ENCODE measurements at places on chromosomes 7 and 10.
A peak's percentile ranks its signal among the peaks of the same experiment; 100 is the strongest.

DNA sequence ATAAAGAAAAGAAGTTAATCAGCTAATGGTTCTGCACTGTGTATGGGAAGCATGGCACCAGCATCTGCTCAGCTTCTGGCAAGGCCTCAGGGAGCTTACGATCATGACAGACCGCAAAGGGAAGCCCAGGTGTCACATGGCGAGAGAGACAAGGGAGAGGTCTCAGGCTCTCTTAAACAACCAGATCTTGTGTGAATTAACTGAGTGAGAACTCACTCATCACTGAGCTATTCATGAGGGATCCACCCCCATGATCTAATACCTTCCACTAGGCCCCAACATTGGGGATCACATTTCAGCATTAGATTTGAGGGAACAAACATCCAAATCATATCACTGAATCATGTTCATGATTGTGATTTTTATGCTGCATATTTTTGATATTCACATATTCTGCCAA lies 5.8 kb downstream of the USP54 start:
- no peak for DNase-seq

- DNase-seq = no peak
Measured at GRCh38 chr10:13907570-13907969, 320.8 kb downstream of the PRPF18 start.

GRCh38 chr10:91391920-91392319 lies 18.2 kb upstream of the HECTD2 start:
- DNase-seq = no peak

DNA sequence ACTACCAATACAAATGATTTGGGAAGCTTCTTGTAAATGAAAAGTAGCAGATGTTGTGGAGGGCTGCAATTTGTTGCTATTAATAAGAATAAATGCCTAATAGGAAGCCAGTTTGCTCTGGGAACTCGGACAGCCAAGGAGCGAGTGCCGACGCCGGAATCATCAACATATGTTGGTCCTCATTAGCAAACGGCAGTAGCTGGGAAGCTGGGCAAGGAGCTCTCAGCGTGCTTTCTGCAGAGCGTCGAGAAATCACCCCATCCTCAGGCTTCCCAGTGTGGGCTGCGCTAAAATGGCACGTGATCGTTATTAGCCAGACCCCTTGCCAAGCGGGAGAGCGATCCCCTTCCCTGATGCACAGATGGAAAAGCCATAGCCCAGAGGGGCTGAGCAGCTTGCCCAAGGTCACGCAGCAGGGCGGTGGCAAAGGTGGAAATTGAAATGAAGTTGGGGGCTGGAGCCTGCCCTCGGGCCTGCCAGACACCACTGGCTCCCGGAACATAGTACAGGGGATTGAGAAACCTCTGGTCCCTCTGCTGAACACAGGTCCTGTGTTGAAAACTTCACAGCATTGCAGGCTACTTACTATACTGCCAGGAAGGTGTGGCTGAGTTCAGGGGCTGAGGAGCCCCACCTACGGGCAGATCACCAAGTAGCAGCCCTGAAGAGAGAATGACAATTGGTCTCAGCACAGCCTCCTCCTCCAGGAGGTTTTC lies 326.9 kb downstream of the PLXNA4 start:
- DNase-seq = peak; percentile 35

DNA sequence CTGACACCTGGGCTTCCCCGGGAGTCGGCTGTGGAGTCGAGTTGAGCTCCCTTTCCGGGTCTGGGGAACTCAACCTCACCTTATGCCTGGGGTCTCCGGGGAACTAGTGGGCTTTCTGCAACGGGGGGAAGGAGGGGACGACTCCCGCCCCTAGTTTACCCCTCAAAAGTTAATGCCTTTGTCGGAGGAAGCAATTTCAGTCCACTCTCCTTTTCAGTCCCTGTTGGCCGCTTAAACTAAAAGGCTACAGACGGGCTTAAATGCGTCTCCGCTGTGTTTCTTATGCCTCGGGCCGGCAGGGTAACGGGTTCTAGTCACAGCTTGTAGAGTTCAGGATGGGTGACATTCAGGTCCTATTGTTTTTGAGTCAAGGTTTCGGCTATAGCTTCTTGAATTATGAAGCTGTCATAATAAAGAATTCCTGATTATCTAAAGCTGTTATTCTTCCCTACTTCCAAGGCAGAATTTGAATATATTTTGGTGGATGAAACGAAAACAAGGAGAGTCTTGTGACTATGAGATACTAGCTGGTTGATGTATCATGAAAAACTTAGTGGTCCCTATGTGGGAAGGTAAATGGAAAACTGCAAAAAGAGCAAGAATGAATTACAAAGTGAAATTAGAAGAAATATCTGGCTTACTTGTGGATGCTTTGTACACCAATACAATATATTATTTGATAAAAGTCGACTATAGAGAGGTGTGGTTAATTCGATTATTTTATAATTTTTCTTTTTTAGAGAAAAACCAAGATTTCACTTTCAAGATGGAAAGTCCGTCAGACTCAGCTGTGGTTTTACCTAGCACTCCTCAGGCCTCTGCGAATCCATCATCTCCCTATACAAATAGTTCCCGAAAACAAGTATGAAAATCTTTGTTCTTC lies 495 bp downstream of the SFR1 start:
- no peak for DNase-seq

- no peak for DNase-seq
Measured at GRCh38 chr7:137633133-137633532, 213.6 kb downstream of the DGKI start.

DNA sequence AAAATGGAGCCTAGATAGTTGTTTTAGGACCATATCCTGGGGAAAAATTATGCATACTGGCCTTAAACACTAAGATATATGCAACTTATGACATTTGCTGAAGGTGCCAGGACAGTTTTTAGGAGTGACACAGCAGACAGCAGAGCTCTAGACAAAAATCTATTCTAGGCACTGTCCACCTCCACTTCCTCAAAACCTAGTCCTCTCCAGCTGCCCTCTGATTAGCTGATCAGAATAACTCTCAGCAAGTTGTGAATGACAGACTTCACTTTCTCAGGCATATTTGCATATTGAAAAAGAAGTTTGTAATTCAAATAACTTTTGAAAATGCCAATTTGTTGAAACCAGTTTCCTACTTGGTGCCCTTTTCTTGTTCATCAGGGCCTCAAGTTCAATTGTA lies 152.3 kb upstream of the STEAP4 start:
- no peak for DNase-seq

DNA sequence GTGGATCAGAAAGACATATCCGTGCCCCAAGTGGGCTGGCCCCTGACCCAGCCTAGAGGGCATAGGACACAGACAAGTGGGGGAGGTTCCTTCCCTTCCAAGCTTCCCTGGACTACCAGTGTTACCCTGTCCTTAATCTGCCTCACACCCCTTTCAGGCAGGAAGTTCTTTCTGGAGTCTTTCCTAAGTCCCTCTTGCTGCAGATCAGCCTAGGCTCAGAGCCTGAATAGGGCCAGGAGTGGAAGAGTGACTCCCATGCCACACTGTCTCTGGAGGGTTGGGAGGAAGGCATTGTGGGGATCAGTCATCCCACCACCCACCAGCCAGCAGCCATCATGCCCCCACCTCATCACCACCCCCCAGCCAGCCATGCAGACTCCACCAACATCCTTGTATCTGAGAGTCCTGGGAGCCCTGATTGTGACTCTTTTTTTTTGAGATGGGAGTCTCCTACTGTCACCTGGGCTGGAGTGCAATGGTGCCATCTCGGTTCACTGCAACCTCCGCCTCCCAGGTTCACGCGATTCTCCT lies 22.6 kb downstream of the POLL start:
- DNase-seq = no peak

GRCh38 chr10:51244309-51244708 lies 170.0 kb downstream of the PRKG1 start:
- no peak for DNase-seq

- DNase-seq = peak; percentile 80
Measured at GRCh38 chr10:67602268-67602950, 93.6 kb downstream of the CTNNA3 start.

GRCh38 chr10:48390933-48391845 lies 84.7 kb downstream of the MAPK8 start:
- DNase-seq = peak; percentile 69

DNA sequence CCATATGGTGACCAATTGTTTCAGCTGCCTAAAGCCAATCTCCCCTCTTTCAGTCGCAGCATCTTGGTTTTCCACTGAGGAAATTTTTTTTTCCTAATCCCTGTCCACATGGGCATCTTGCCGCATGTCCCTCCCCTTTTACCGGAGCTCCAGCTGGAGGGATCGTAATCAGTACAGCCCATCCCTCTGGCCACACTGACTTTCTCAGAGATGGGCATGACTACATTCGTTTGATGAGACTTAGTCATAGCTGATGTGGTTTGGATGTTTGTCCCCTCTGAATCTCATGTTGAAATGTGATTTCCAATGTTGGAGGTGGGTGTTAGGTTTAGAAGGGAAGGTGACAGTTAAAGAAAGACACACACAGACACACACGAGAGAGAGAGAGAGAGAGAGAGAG lies 186.8 kb upstream of the CXCL12 start:
- DNase-seq = peak; percentile 10

DNA sequence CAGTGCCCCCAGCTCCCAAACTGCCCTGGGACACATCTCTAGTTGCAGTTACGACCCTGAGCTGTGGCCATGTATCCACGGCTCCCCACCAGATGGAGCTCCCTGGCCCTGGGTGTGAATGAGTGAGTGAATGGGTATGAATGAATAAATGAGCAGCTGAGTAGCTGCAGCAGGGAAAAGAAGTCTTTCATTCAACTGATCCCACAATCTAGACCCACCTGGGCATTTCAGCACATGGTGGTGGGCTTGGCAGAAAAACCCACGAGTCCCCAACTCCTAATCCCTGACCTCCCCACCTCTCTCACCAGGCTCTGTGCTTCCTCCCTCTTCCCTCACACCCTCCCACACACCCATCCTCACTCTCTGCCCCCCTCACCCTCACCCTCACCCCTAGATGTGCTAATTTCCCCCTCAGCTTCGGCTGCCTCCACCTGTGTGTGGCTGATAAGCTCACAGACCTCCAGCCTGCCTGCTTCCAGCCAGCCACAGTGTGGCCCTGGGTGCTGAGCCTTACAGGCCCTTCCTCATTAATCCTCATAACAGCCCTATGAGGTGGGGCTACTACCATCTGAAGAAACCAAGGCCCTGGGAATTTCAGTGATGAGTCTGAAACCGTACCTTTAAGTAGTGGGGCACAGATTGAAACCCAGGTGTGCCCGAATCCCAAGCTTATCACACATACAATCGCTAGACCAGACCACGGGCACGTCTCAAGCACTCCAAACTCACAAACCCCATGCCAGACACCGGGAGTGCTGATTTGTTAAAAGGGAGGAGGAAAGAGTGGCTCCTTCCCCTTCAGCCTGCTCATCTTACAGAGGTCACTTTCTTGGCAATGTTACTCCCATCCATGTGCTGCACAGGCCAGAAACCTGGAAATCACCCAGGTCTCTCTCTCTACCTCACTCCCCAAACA lies 2.2 kb upstream of the ATP6V1F start:
- DNase-seq = no peak

DNA sequence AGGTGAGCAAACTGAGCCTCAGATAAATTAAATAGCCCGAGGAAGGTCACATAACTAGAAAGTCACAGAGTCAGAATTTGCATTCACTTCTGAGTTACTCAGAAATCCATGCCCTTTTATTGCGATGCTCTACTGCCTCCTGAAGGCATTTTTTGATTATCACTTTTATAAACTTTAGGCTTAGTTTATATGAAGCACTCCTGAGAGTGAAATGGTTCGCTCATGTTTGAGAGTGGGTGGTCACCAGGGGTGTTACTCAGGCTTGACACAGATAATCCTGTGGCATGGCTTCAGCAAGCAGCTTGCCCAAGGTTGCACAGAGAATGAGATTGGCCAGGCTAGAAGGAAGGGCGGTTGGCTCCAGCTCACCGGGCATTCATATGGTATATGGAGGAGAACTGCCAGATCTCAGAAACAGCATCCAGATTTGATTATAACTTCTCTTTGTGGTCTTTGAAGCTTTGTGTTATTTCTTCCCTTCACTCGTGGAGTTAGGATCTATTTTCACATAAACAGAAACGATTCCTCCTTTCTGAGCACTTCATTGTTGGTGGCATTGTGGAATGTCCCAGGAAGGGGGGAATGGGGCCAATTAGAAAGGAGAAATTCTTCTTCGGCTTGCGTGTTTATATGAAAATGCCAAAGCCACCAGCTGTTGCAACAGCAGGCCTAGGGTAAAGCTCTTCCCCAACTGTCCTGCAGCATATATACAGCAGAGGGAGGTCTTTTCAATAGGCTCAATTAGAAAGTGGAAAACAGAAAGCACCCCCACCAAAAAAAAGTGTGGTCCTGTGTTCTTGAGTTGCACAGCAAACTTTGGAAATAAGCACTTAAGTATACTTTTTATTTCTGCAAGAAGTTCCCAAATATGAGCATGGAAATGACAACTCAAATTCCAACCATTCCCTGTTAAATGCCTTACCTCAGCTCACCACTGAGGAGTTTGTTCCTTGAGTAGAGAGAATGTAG lies 628.8 kb downstream of the SUGCT start:
- no peak for DNase-seq

DNA sequence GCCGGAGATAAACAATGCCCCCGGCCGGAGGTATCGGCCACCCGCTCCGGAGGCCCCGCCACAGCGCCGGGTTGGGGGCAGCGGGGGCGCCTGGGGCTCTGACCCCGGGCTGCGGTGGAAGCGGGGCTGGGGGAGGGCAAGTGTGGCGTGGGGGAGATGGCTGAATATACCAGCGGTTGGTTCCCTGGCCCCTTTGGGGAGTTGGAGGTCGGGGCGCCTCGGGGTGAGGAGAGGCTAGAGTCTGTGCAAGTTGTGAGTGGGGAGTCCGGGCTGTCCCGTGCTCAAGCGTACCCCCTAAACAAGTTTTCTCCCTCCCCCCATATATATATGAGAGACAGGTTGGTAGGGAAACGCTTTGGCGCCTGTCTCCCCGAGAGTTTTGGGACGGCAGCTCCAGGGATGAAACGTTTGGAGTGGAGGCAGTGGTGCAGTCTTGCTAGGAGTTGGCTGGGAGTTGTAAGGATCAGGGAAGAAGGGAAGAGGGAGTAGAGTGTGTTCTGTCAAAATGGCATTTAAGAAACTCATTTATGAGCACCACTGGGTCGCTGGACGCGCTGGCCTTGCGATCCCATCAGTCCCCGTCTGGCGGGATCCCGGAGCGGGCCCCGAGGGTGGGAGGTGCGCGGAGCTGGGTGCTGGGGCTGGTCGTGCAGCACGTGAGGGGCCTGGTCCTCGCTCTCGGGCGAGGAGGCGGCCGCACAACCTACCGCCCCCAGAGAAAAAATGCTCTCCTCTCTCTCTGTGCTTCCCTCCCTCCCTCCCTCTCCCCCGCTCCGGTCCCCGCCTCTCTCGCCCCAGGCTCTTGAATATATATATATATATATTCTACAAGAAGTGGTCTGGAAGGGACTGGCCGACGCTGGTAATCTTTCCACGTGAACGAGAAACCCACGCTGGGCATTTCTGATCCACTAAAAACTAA lies 1.1 kb downstream of the TET1 start:
- DNase-seq = no peak

- DNase-seq = no peak
Measured at GRCh38 chr10:21208666-21209316, 311.7 kb upstream of the NEBL start.

GRCh38 chr10:95831076-95831475 lies 75.1 kb downstream of the ENTPD1 start:
- no peak for DNase-seq

GRCh38 chr7:156668130-156668741 lies 27.7 kb downstream of the RNF32 start:
- peak; percentile 1 for DNase-seq
